ENCODE measurements at places on chromosomes 6 and 20.

GRCh38 chr6:156902782-156903181 lies 125.6 kb downstream of the ARID1B start:
- no peak for DNase-seq

DNA sequence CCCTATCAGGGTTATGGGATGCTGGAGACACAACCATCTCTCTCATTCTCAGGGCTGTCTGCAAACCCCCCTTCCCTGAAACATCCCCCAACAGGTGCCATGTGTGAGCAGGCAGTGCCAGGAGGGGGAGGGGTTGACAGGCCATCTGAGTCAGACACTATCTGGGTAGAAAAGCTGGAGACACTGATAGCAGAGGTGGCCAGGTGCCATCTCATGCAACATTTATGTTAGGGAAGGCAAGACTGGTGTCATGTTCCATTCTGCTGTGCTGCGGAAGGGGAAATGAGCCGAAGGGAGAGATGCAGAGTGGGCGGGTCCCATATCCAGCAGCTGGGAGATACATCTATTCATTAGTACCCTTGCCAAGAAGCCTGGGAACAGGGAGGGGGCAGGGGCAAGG lies 3.5 kb downstream of the LHFPL5 start:
- DNase-seq, result no peak

DNA sequence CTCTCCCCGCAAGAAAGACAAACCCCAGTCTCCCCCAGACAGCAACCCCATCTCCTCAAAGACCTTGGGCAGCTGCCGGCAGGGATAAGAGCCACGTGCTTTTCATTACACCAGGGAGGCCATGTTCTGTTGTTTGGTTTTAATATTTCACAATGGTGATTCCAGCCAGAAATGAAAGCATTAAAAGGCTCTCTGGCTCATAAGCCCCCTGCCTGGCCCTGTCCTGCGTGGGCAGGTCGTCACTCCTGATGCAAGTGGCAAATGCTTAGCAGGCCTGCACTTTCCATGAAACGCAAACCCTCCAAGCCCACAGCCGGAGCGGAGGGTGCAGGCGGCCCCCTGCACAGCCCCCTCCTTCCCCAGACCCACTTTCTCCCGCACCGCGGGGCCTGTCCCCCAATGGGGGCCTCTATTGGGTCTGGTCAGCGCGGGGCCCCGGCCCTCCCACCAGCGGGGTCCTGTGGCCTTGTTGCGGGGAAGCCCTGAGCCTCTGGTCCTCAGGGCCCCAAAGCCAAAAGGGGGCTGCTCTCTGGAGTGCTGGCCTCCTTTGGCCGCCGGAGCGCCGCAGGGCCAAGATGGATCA lies 77.2 kb downstream of the TMEM242 start:
- peak; percentile 75 for DNase-seq

- no peak for DNase-seq
These were observed 132.9 kb upstream of the PMEPA1 start for GRCh38 chr20:57842720-57843119.

DNA sequence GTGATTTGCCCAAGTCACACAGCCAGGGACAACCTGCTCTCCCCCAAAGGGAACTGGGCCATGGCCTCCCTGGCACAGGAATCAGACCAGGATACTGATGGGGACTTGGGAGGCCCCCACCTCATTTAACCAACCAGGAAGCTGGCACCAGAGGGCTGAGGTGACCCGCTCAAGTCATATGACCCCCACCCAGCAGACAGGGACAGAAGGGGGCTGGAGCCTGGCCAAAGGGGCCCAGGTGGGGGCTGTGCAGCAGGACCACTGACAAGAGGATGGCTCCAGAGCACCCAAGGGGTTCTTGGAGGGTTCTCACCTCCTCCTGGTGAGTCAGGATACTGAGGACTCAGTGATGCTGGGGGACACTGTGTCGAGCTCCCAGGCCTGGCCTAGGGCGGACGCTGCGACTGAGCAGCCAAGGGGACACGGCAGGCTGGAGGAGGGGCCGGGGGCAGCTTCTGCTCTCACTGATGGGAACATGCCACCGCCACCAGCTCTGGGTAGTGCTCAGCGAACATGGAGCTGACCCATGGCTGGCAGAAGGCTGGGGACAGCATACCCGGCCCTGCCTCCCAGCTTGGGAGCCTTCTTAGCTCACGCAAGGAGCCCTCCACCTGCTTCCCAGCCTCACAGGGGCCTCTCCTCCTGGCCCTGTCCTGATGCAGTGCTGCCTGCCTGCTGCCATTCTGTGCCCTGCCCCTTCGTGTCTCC lies 1.2 kb downstream of the CST7 start:
- no peak for DNase-seq

- peak; percentile 9 for DNase-seq
These were observed at the start of gene EYA2 for GRCh38 chr20:46894579-46894958. Gene EYA2 (plus strand): TSS chr20:46894843. CDS start chr20:46990011, 95,168 bp downstream.

DNA sequence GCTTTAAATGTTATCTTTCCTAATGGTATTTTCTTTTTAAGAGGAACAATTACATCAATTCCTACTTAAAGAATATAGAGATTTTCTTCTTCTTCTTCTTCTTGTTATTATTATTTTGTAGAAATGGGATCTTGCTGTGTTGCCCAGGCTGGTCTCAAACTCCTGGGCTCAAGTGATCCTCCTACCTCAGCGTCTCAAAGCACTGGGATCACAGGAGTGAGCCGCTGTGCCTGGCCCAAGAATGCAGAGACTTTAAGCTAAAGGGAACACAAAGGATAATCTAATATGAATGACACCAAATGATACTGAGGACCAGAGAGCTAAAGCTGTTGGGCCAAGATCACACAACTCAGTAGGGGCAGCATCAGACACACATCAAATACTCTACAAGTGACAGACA lies 87.4 kb upstream of the FOXQ1 start:
- DNase-seq, result no peak

DNA sequence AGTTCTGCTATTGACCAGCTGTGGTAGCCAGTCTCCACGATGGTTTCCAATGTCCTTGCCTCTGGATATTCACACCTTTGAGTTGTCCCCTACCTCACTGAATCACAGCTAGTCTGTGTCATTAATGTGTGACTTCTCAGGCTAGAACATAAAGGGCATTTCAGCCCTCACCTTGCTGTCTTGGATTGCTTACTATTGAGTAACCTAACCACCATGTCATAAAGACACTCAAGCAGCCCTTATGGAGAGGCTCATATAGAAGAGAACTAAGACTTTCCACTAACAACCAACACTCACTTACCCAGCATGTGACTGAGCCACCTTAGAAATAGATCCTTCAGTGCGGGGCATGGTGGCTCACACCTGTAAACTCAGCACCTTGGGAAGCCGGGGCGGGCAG lies 19.1 kb upstream of the ABCC10 start:
- no peak for DNase-seq

DNA sequence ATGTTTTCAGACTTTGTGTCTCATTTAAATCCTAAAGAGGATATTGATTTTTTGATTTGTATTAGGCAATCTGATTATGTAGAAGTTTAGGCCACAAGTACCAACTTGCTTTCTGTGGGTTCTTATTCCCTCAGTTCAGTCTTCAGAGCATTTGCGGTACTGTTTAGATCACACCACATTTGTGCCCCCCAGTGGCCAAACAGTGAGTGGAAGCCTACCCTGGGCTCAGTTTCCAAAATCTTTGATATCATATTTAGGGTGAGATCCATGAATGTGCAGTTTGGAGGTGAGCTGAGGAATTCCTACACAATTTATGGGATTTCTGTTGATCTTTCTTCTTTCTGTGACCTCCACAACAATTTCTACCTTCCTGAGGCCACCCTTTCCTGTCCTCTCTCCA lies 92.3 kb upstream of the FUT9 start:
- DNase-seq, result no peak

DNA sequence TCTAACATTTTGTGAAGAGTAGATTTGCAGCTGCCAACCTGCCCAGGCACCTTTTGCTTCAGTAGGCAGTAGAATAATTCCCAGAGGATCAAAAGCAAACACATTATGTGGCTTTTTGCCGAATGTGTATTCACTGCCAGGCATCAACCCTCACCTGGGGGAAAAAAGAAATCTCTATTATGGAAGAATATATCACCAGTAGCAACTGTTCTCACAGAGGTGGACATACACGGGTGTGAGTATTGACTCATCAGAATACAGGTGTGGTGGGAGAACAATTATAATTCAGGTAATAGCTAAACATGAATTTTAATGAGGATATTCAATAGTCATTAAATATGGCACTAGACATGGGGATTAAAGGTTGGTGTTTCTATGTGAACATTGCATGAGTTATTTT lies 910.7 kb downstream of the TFAP2A start:
- no peak for DNase-seq

DNA sequence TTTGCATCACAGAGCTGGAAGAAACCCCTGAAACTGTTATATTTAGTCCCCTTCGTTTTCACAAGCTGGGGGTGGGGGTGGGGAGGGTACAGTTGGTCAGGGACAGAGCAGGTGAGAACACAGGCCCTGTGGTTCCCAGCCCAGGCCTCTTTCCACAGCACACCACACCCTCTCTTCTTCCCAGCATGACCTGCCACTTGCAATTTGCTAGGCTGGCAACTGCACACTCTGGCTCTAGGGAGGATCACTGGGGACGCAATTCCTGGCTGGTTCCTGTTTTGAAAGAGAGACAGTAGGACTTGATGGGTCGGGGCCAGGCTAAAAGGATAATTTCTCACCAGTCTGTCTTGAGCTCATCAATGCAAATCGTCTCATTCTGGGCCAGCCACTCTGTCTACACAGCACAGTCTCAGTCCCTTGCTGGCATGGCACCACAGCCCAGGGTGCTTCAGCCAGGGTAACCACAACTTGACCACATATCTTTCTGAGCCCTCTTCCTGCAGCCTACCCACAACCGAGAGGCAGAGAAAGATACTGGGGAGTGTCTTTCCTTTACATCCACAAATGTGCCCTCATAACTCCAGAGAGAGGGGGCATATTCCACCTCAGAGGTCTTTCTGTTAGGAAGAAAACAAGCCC lies 41.7 kb upstream of the EMILIN3 start:
- no peak for DNase-seq

- no peak for DNase-seq
These were observed 32.2 kb upstream of the HEY2 start for GRCh38 chr6:125717120-125717731.

DNA sequence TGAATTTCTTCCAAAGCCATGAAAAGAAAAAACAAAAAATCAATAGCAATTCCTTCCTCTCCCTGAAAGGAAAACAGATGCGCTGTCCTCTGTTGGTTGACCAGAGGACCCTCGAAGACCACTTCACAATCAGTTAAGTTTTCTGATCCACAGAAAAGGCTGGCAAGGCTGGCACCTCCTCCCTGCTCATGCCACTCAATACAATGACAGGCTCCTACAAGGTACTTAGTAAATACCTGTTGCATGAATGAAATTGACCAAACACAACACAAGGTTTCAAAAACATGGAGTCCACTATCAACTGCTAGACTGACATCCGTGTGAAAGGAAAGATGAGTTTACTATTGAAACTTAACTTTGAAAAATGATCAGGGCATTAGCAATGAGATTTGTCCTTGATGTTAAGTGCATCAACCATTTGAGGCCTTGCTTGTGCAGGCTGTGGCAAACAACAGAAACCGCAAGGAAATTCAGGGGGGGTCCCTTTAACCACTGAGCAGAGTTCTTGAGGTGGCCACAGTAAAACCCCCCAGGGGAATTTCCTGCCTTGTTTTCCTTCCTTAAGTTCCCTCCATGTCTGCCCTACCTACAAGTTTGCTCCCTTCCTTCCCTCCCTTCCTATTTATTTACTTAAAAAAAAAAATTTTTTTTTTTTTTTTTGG lies 27.9 kb upstream of the RTF2 start:
- no peak for DNase-seq

- DNase-seq, result no peak
These were observed 464.9 kb downstream of the TBC1D32 start for GRCh38 chr6:120869397-120869796.

- peak; percentile 73 for DNase-seq
These were observed 43.2 kb upstream of the SRF start for GRCh38 chr6:43127877-43128276.

DNA sequence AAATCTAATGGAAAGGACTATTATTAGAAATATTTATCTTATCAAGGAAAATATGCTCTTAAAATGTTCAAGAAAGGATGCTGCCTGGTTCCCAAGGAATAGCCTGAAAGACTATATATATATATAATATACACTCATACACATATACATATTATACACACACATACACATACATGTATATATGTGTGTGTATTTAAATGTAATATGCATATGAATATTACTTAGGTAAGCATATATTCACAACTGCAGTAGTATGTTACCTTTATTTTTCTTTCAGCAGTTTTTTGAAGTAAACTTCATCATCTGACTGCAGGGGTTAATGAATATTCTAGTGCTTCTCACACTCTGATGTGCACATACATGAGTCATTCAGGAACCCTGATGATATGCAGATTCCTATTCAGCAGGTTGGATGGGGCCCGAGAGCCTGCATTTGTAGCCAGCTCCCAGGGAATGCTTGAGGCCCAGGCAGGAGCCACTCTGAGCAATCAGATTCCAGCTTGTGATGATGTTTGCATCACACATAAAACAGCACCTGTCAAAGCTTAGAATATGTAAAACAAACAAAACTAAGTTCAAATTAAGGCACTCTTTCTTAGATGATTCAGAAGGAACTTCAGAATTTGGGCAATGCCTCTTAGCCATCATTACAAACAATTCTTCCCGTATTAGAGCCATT lies 16.1 kb downstream of the MYLK4 start:
- no peak for DNase-seq

- no peak for DNase-seq
These were observed 13.1 kb upstream of the RSPO4 start for GRCh38 chr20:1015181-1015580.

DNA sequence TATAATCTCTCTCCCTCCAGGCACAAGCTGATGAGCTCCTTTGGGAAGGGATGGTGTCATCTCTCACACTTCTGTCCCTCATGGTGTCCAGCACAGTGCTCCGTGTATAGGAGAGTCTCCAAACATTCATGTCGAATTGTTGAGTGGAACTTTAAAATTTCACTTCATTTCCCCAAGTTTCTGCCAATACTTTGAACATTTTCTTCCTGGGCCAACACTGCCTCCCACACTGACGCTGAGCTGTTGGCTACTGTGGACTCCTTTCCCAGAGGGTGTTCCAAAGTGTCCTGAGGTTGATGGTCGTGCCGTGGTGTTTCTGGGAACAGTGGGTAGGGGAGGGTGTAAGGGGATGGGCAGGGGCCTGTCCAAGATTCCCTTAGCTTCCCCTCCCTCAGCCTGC lies 122.7 kb downstream of the TIAM2 start:
- DNase-seq, result no peak

GRCh38 chr6:154824076-154824475 lies 90.9 kb downstream of the SCAF8 start:
- DNase-seq, result no peak

- DNase-seq, result no peak
These were observed 33.3 kb downstream of the ITCH start for GRCh38 chr20:34396408-34396807.

All from AG10803 (cell line).